ENCODE measurements at places on chromosomes 3 and 15.

- DNase-seq: no peak
Observed at GRCh38 chr15:72313448-72313840, 6.5 kb downstream of the CELF6 start.

DNA sequence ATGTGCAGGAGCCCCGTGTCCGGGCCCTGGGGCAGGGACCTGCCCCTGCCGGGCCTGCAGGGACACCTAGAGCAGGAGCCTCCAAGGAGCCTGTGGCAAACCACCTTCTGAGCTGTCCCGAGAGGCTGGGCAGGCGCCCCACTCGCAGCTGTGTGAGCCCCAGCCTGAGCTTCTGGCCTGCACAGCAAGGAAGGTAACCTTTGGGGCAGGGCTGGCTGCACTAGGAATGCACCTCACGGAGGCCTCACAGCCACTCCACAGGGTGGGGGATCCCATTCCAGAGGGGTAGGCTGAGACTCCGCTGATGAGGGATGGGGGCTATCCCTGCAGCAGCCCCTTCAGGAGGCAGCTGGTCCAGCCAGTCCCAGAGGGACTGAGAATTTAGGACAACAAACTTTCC lies 68.1 kb downstream of the DNAJB8 start:
- DNase-seq: no peak

DNA sequence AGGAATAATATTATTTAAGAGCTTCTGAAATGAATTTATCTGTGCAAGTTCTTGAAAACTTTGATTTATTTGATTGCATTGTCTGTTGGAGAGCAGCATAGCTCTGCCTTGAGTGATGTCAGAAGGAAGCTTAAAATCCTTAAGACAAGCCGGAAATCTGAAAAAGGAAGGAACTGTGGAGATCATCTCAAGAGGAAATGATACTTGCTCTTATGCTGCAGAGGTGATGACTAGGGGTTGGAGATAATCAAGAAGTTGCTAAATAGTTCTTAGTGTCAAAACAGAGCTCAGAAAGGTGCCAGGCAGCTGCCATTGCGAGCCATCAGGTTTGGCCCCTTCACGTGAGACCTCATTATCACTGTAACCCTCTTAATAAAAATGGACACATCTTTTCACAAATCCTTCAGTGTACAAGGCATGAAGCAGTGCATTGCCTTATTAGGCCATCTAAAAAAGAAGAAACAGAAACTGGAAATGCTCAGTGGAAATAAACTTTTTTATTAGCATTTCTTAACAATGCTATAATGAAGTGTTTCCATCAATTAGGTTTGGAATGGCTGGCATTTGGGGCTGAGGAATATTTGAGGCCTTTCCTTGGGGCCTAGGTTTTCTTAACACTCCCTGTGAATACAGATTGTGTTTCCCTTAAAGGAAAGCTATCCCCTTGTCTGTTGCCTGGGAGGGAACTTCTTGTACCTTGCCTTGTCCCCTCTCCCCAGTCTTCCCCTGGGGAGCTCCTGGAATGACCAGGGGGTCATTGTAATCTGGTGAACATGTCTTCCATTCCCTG lies 34.5 kb upstream of the VILL start:
- no peak for DNase-seq

GRCh38 chr3:100027321-100027720 lies 87.0 kb downstream of the FILIP1L start:
- DNase-seq: no peak

DNA sequence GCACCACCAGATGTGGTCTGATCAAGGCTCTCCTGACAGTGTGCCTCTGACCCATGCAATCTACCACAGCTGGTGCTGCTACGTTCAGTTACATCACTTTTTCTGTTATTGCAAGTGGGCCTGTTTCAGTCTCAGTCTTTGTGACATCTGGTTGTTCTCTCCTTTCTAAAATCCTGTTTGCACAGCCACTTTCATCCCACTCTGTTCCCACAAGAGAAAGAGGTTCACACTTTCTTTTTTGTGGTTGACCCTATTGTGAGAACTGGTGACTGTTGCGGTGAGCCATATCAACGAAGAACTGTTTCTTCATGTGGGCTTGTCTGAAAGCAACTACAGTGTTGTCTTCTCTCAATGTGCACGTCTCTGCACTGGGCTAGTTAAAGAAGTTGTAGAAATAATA lies 342.8 kb upstream of the ARPP21 start:
- no peak for DNase-seq

DNA sequence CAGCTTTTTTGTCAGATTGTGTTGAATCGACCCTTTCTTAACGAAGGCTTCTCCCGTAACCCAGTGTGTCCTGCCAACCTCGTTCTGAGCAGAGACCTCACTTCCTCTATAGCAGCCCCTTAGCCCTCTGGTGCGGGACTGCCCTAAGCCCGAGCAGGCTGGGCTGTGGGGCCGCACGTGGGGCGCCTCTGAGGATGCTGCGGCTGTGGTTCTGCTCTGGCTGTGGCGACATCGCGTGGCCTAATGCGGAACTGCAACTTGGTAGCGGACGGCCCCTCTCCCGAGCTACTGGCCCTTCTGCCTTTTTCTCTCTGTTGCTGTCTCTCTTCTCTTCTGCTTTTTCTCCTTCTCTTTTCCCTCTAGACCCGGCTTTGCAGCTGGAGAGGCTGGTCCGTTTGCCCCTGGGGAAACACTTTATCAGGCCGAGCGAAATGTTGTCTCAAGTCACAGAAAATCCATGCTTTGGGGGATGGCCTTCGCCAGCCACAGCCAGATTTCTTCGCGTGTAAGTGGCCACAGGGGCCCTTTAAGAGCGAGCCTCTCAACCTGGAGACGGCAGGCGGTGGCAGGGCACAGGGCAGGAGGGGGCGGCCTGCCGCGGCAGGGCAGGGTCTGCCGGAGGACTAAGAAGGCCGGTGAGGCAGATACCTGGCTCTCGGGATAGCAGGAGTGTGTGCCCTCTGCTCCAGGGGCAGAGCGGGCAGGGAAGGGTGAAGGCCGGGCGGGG lies 19.4 kb upstream of the KIF23 start:
- DNase-seq: peak; percentile 84

DNA sequence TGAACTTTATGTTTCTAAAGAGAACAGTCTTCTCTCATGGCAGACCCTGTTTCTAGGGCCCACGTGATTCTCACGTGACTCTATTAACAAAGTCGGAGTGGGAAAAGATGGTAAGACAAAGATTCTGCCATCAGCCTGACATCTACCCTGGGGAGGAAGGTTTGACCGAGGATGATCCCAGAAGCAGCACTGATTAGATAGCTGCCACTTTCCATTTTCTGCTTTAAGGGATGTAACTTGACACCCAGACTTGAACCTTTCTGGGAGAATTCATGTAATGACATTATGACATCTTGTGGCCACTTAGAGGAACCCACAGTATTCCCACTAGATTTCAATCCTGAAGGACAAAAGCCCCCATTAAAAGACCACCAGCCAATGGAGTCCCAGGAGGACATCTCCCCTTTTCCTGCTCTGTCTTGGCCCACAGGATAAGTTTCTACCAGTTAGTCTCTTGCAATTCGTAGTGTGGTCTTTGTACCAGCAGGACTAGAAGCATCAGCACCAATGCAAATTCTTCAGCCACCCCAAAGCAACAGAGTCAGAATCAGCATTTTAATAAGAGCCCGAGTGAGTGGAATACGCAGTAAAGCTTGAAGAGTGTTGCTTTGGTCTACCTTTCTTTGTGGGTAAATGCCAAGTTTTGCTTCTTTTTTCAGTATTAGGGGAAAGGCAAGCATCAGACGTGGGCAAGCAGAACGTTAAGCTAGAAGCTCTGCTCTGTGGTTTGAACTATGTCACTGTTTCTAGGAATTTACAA lies 480.5 kb upstream of the PROK2 start:
- peak; percentile 57 for DNase-seq

GRCh38 chr3:134464064-134464688 lies 21.6 kb downstream of the ANAPC13 start:
- peak; percentile 95 for DNase-seq

DNA sequence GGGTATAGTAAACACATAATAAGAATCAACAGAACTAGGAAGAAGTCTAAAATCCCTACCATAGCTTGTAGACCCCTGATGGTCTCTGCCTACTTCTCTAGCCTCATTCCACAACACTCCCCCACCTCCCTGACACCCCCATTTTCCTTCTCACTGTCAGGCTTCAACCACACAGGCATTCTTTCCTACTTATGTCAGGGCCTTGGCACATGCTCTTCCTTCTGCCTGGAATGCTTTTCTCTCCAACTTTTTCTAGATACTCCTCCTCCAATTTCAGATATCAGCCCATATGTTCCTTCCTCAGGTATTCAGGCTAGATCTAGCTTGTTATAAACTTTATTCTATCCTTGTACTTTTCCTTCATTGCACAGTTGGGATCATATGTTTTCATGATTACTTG lies 106.0 kb upstream of the MRPL3 start:
- DNase-seq: no peak

DNA sequence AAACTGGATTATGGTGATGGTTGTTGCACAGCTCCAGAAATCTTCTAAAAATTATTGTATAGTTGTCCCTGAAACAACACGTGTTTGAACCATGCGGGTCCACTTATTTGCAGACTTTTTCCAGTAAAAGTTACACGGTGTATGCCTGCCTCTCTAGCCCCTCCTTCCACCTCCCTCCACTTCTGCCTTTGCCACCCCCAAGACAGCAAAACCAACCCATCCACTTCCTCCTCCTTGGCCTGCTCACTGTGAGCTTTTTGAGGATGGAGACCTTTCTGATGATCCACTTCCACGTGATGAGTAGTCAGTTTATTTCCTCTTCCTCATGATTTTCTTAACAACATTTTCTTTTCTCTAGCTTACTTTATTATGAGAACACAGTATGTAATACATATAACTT lies 5.4 kb downstream of the CYFIP1 start:
- peak; percentile 37 for DNase-seq

GRCh38 chr15:28967066-28967465 lies 81.3 kb downstream of the APBA2 start:
- DNase-seq: no peak

GRCh38 chr3:134340982-134341365 lies 33.3 kb downstream of the AMOTL2 start:
- no peak for DNase-seq

DNA sequence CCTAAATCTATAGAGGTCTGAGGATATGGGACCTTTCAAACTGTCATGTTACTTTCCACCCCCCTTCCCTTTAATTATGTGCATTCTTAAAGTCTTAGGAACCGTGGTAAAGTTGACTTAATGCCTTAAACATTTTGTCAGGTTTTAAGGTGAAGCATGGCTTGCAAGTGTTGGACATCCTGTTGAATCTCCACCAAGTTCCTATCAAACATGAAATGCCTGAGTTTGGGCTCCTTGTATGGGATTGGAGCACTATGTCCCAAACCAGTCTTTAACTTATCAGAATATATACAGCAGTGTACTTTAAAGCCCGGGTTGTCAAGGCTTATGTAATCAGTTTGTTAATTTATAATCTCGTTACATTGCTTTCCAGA lies 1.1 kb downstream of the SNRK start:
- DNase-seq: no peak

DNA sequence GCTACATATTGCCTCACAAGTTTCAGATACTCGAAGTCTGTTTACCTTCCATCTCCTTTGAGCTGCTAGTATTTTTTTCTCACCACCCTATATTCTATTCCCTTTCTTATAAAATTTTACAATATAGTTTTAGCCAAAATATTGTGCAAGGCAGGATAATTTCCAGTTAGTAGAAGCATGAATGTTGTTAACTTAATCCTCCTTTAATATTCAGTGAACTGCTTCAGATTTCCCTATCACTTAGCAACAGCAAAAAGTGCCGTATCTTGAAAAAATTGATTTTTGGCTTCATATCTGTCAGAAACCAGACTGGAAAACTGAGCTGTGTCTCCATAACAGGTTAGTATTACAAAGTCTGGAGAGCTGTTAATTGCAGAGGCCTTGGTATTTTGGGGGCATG lies 24.0 kb downstream of the PLSCR4 start:
- DNase-seq: peak; percentile 57

DNA sequence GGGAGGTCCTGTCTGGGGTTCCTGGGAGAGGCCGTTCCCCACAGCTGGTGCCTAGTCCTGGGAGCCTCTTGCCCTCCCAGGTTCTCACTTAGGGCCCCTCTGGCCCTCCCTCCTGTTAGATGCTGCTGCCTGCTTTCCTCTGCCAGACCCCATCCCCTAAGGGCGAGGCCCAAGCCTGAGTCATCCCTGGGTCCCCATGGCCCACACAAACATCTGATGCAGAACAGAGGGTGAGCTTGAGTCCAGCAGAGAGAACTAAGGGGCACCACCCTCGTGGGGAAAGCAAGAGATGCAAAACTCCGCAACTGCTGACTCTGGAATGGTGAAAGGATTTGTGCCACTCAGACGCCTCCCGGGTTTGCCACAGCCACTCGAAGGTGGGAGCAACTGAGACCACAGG lies 58.8 kb upstream of the TRPM1 start:
- DNase-seq: peak; percentile 13

GRCh38 chr3:126127452-126127851 lies 43.5 kb upstream of the SLC41A3 start:
- DNase-seq: no peak

DNA sequence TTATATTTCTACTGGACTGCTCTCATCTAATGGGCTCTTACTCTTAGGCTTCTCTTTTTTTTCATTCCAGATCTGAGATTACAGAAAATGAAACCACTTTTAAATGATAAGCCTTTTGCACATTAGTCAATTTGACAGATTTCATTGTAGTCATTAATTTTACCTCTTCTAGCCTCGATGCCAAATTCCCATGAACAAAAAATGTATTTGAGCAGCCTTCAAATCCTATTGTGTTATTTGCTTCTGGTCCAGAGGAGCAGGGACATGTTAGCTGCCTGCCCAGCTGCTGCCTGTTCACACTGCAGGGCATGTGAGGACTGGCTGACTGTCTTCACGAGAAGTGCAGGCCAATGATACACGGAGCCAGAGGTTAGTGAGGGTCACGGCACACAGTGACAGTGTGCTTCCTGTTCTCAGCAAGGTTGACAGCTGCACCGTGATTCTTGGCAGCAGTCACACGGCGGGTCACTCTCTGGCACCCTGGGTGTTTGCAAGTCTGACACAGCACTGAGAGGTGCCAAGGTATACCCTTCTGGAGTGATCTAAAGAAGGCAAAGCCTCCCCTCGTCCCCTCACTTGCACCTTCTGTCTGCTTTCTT lies 40.8 kb downstream of the KAT2B start:
- DNase-seq: no peak

GRCh38 chr15:93694033-93694432 lies 537.3 kb upstream of the MCTP2 start:
- no peak for DNase-seq

DNA sequence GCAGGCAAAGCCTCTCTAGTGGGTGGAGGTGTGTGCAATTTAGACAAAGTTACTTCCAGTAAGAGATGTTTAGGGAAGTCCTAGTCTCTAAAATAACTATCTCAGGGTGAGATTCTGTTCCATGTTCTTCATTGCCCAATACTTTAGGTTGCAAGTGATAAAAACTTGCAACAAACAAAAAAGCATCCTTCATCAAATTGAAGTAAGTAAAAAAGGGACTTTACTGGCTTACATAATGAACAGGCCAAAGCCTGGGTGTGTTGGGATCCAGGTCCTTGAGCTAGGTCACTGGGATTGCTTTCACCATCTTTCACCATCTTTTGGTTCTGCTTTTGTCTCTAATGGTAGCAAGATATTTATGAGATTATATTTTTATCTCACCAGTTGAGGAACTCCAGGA lies 38.3 kb downstream of the CX3CR1 start:
- DNase-seq: no peak

Measured in umbilical cord (tissue), 2 donors.